ENCODE measurements at places on chromosomes 7 and 10.

DNA sequence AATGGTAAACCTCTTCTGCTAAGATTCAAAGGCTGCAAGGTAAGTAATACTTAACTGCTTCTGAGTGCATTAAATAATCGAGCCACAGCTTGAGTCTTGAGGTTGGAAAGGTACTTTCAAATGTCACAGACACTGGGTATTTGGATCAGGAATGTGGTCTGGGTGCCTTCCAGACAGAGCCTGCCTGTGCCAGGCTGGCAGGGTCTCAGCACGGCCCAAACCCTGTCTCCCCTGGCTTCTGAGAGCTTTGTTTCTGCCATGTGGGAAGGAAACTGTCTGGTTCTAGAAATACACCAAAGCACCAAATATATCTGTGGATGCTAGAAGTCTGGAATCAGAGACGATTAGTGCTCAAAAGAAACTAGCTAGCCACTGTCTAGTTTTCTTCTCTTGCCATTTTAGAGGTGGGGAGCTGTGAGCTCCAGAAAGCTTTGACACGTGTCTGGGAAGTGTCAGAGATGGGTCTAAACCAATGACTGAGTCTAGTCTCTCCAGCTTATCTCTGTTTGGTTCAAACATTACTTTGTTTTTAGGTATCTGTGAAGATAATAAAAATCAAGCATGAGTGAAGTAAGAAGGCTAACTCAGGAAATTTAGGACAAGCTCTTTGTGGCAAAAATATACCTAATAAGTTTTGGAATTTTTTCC, 162.8 kb downstream of the CYP26A1 start:
- no peak for DNase-seq

DNA sequence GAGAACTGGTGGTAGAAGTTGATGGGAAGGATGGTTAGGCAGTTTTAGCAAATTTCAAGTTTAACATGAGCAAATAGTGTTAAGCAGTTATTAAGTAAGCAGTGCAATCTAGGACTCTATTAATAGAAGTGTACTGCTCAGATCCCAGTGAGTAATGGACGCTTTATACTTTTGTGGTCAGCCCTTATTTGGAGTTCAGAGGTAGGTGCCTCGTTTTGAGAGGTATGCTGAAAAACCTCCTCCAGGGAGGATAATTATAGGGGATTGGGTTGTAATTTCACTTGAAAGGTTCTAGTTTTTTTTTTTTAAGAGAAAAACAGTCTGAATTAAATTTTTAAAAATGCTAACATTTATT, 33.5 kb upstream of the CCDC7 start:
- DNase-seq = no peak

- DNase-seq = no peak
Observed at GRCh38 chr10:97274828-97275227, 17.6 kb downstream of the ARHGAP19 start.

DNA sequence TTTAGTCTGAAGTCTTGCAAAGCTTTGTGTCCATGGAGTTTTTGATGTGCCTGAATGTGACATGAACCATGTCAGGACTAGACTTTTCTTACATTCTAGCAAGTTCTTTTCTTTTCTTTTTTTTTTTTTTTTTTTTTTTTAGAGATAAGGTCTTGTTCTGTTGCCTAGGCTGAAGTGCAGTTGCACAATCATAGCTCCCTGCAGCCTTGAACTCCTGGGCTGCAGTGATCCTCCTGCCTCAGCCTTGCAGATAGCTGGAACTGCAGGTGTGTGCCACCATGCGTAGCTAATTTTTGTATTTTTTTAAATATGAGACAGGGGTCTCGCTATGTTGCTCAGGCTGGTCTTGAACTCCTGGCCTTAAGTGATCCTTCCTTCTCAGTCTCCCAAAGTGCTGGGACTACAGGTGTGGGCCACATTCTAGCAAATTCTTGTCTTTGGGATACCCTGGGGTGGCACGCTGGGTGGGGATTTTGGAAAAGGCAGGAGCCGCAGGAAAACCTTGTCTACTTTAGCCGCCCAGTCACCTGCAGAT, 152.8 kb downstream of the SVIL start:
- no peak for DNase-seq

- DNase-seq = no peak
Observed at GRCh38 chr10:3635697-3636096, 149.3 kb downstream of the KLF6 start.

GRCh38 chr7:11817111-11817740, 14.8 kb downstream of the THSD7A start:
- no peak for DNase-seq

- no peak for DNase-seq
Observed at GRCh38 chr10:30996481-30997005, 35.1 kb downstream of the ZNF438 start.

DNA sequence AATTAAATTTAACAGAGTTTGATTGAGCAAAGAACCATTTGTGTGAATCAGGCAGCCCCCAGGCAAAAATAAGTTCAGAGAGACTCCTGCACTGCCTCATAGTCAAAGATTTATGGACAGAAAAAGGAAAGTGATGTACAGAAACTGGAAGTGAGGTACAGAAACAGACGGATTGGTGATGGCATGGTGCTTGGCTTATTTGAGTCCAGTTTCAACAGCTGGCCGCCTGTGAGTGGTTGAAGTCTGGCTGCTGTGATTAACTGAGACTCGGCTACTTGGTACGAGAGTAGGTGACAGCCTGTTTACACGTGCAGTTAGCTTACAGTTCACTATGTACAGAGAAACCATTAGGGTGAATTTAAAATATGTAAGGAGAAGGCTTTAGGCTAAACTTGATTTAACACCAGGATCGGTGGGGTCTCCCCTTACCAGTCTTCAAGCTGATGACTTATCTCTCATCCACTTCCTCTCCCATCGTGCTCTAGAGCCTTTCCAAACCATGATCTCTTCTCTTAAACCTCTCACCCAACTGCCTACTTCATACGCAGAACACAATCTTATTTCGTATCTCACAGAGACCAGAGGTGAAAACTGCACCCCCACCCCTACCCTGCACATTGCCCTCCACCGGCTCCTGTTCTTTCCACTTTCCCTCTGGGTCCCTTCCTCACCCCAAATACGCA, 5.0 kb upstream of the MSMB start:
- no peak for DNase-seq

GRCh38 chr7:92648067-92648466, 57.9 kb upstream of the FAM133B start:
- no peak for DNase-seq

GRCh38 chr7:42236266-42236975, 588 bp downstream of the GLI3 start:
- DNase-seq = no peak

DNA sequence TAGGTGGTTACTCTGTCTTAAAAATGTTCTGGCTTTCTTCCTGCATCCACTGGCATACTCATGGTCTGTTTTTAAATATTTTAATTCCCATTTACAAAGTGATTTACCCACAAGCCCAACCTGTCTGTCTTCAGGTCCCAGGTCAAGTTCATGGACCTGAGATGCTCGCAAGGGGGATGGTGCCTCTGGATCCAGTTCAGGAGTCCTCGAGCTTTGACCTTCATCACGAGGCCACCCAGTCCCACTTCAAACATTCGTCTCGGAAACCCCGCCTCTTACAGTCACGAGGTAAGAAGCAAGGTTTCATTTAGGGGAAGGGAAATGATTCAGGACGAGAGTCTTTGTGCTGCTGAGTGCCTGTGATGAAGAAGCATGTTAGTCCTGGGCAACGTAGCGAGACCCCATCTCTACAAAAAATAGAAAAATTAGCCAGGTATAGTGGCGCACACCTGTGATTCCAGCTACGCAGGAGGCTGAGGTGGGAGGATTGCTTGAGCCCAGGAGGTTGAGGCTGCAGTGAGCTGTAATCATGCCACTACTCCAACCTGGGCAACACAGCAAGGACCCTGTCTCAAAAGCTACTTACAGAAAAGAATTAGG, 8.7 kb downstream of the ZKSCAN1 start:
- no peak for DNase-seq
